ENCODE measurements at places on chromosomes 12 and 14.

DNA sequence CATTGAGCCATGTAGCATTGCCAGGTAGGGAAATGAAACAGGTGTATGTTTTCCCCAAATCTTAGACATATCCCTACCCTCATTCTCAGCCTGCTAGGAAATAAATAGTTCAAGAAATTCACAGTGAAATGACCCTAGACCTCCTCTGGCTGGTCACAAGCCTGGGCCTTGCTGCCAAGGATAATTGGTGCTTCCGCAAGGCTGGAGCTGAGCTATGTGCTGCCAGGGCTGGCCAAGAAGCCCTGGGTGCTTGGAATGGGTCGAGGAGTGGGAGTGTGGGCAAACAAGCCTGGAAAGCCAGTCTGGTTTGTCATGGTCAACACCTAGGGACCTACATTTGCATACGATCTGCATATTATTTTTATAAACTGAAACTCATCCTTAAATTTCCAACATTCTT is 31.3 kb upstream of the SLC10A1 start:
- DNase-seq = no peak

DNA sequence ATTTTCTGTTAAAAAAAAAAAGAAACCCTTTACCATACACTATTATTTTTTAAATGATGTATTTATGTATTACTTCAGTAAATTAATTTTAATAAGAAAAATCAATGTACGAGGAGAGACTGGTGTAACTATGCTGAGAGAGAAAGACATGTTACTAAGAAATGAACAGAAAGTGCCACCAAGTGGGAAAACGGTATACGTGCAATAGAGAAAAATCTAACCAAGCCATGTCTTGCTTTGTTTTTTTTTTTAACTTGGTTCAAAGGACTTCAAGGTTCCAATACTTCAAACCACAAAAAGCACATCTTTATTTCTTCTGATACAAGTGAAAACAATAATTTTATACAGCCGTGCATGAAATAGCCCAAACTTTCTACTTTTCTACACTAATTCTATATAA is 22.9 kb downstream of the NDUFA12 start:
- no peak for DNase-seq

GRCh38 chr12:127487031-127487430 is 779.9 kb upstream of the TMEM132C start:
- peak; percentile 6 for DNase-seq

DNA sequence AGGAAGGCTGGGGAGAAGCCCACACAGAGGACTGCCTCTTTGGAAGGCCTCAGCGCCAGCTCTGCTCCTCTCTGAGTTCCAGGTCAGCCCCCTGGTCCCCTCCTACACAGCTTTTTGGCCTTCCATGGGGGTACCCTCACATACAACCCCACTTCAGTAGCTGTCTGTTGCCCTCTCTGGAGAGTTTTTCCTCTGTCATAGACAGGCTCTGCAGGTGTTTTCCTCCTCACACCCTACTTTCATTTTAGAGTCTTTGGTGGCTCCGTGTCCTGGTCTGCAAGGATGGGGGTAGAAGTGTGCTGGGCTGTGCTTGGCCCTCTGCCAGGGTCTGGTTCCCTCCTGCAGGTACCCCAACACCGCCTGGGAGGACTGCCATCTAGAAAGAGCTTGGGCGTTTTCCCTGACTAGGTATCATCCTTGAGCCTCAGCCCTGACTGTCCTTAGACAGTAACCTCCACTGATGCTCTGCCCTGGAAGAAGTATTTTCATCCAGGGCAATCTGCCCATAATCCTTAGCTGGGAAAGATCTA is 15.1 kb downstream of the ZDHHC22 start:
- DNase-seq = no peak

- no peak for DNase-seq
Measured at GRCh38 chr12:4285070-4285469, 11.5 kb downstream of the CCND2 start.

DNA sequence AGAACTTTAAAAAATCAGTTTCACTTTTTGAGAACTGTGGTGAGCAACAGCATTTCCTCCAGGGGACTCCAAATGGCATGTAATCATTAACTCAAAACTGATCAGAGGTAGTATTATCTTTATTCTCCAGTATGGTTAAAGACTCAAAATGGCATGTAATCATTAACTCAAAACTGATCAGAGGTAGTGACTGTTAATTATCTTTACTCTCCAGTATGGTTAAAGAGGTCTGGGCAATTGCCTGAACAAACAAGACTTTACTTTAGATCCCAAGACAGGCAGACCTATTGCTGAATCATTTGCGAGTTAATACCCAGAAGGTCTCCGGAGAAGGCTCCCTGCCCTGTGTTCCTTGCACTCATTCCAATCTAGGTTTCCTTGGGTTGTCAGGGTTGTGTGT is 6.6 kb upstream of the ACADS start:
- DNase-seq = no peak

- DNase-seq = no peak
Measured at GRCh38 chr12:5901416-5901815, 43.6 kb downstream of the ANO2 start.

DNA sequence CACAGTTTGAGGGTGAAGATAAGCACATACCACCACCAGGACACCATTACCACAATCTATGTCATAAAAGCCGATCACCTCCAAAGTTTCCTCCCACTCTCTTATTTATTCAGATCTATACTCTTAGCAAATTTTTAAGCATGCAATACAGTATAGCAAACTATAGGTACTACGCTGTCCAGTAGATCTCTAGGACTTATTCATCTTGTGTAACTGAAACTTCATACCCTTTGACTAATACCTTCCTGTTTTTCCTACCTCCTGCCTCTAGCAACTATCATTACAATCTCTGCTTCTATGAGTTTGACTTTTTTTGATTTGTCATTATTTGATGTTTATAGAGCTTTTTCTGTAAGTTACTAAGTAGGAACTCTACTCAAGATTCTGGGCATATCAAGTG is 84.5 kb upstream of the MANSC4 start:
- DNase-seq = no peak

DNA sequence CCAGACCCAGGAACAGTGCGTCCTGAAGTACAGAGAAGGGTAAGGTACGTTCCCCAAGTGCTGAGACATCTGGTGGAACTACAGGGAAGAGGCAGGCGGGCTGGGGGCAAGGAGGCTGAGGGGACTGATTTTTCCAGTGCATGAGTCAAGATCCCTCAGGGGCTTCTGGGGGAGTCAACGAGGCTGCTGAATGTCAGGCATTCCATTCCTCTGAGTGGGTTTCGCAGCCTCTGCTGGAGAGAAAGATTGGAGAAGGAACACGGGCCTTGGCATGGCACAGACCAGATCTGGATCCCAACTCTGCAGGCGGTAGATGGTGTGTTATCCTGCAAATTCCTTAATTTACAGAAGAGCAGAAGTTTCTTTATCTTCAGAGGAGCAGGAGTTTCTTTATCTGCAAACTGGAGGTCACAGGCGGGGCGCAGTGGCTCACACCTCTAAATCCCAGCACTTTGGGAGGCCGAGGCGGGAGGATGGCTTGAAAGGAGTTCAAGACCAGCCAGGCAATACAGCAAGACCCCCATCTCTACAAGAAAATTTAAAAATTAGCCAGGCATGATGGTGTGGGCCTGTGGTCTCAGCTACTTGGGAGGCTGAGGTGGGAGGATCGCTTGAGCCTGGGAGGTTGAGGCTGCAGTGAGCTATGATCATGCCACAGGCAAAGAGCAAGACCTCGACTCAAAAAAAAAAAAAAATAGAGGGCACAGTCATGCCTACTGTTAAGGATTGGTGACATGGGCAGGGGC is 132.6 kb upstream of the MAP1LC3B2 start:
- peak; percentile 94 for DNase-seq

DNA sequence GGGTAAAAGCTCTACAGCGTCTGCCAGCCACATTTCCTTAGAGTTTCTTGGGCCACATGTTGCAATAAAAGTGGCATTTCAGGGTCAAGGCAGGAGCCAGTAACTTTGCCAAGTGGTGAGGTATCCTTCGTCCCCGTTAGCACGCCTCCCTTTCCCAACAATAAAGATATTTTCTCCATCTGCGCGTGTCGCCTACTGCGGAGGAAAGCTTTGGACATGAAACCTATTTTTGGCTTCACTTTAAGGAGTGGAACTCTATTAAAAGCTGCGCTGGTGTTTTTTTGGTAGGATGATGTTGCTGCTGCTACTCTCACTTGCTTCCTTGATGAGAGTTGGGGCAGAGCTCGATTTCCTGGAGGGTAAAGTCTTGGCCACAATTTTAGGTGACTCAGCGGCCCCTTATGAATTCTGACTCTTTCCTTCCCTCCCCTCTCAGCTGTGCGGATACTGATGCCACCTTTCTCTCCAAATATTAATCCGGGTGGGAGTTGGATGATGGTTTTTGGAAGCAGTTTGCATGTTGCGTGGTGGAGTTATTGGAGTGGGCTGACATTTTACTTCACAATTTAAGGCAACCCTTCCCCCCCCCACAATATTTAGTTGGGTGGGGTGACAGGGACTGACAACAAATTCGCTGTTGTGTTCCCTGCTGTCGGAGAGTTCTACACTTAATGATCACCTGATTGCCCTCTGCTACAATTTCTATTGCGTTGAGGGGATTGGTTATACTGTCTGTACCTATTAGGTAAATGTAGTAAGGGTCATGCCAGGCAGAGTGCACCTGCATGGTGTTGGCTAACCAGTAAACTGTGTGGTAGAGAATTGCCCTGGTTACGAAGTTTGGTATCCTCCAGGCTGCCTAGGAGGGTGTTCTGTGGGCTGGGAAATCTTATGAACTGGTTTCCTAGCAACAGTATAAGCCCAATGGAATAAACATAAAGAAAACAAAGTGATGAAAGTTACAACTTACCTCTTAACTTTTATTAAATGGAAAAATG is 1.1 kb downstream of the CCDC91 start:
- no peak for DNase-seq

DNA sequence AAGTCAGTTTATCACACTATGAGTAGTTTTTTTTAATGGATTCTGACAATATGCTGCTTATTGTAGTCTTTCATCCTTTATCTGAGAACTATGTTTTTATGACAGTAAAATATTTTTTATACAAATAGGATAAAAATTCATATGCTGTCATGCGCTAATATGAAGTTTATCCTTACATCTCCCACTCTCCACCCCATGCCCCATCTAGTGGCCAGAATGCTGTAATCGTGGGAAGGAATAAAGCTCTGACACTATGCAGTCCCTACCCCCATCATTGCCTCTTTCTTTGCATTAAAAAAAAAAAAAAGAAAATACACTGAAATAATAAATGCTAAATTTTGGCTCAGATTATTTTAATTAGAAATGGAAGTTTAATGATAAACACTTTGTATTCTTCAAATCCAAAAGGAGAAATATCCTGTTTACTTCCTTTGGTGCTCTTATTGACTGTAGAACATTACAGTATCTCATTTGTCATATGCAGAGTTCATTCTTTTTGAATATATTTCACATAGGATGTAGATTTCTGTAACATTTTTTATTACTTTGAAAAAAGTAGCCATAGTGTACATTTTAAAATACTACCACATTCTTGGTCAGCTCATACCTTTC is 145.9 kb upstream of the SLCO1C1 start:
- no peak for DNase-seq

DNA sequence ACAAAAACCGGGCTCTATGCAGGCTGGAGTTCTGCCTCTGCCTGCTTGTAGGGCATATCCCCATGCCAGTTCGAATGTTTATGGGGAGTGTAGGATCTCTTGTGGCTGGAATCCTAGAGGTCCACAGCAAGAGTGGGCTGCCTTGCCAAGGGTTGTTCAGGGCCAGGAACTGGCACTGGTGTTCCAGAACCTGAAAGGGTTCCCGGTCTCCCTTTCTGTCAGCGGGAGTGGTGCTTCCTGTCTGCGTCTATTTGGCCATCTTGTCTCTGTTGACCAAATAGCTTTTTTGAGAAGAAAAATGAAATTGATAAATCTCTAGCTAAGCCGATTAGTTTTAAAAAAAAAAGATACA is 17.8 kb downstream of the OLR1 start:
- no peak for DNase-seq

DNA sequence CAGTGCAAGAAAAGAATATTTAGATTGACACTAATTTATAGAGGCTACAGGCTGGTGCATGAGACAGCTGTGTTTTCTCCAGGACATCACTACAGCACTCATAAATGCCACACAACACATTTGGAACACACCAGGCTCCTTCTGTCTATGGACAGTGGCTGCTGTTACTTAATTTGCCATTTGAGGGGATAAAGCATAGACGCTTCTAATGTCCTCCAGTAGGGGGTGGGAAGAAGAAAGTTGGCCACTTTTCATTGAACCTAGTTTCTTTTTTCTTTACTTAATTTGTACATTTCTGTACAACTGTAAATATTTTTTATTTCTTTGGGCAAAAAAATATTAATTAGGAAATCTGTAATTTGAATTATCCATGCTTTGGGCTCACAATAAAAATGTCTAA is 12.4 kb upstream of the RTN1 start:
- no peak for DNase-seq

GRCh38 chr12:58777815-58778214 is 142.5 kb downstream of the LRIG3 start:
- DNase-seq = no peak

GRCh38 chr12:101327546-101327945 is 47.6 kb downstream of the UTP20 start:
- DNase-seq = no peak

- no peak for DNase-seq
Measured at GRCh38 chr12:19539836-19540235, 100.5 kb downstream of the AEBP2 start.

DNA sequence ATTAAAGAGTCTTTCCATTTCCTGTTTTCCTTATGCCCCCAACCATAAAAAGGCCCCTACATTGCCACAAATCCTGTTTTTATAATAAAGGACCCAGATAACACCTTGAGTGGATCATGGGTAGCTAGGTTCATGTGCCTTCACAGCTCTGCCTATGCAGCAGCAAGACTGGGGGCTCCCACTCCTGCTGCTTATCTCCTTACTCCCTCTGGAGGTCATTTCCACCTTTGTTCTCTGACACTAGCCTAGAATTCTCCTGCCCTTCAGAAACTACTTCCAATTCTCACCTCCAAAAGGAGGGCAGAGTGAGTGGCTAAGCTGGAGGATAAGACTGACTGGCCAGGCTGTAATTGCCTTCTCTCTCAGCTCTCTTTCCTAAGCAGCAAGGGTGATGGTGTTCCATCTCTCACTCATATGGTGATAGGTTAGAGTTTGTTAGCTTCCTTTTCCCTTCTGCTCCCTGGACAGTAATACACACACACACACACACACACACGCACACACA is 20.0 kb upstream of the STAC3 start:
- DNase-seq = no peak

GRCh38 chr14:31827325-31827724 is 249.8 kb upstream of the ARHGAP5 start:
- DNase-seq = no peak

- peak; percentile 89 for DNase-seq
Measured at GRCh38 chr14:62691647-62692489, 353.4 kb downstream of the KCNH5 start.

DNA sequence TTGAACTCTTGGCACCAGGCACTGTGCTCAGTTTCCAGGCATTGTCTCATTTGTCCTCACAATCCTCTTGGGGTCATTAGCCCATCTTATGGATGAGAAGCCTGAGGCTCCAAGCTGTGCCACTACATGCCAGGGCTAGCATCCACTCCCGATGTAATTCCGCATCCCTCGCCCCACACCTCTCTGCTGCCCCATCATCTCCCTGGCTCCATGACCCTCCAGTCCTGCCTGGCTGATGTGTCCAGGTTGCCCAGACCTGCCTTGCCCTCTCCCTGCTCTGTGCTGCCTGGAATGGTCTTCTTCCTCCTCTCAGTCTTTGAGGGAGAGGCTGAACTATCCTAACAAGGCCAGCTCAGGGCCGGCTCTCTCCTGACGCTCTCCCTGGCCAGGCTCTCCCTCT is 27.5 kb downstream of the PIGH start:
- DNase-seq = no peak

GRCh38 chr14:28361486-28361885 is 405.1 kb upstream of the FOXG1 start:
- no peak for DNase-seq

Measured in non-pigmented ciliary epithelial cell (primary cell).